Stimulated activated CD8-positive, alpha-beta memory T cell treated with anti-CD3 and anti-CD28 coated beads, Interleukin-7, amount 100 ng/mL, for 1 hour (primary cell): ENCODE measurements at places on chromosomes 3 and 15.

DNA sequence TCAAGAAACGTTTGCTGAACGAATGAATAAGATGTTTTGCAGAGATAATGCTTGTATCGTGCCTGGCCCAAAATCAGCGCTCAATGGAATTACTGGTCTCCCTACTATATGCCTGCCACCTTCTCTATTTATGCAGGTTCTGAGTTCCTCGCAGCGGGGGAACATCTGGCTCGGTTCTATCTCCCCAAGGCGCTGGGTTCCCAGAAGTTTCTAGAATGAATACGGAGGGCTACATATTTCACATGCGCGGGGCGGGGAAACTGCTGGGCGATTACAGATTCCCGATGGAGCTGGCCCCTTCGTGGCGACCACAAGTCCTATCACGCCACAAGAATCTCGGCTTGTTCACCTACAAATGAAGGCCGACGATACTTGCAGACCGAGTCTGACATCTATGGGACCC, 411 bp upstream of the EIF2B5 start:
- DNase-seq = no peak

GRCh38 chr15:101019366-101019896, 100.3 kb downstream of the LRRK1 start:
- DNase-seq = no peak

DNA sequence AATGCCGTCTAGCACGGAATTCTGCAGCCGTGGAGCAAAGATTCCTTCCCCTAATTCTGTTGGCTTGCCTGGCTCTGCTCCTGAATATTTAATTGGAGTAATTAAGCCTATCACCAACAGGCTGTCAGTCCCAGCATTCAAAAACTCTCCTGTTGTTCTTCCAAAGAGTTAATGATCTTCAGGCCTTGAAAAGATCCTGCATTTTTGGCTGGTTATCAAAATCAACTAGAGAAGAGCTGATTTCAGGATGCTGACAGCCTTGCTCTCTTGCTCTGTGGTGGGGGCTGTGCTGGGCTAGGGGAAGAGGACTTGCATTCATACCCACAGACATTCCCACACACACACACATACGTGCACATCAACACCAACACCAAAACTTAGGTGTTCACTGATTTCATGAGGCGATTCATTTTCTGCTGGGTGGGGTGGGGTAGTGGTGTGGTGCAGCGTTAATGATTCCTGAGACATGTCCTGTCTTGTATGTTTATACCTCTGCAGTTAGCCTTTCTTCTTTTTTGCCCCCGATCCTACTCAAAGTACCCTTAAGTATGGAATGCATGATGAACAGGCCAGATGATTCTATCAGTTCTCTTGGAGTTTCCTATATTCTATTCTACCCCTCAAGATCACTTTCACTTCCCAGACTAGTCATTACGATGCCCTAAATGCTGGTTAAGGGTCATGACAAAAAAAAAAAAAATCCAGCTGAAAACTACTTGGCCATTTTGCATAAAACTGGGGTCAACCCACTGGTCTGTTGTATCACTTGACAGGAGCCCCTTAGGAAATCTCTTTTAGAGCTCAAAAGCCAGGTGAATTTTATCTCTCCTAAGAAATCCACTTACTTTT, 42.3 kb downstream of the CPN2 start:
- DNase-seq = no peak

- no peak for DNase-seq
Observed at GRCh38 chr3:177224414-177224813, 27.1 kb upstream of the TBL1XR1 start.

DNA sequence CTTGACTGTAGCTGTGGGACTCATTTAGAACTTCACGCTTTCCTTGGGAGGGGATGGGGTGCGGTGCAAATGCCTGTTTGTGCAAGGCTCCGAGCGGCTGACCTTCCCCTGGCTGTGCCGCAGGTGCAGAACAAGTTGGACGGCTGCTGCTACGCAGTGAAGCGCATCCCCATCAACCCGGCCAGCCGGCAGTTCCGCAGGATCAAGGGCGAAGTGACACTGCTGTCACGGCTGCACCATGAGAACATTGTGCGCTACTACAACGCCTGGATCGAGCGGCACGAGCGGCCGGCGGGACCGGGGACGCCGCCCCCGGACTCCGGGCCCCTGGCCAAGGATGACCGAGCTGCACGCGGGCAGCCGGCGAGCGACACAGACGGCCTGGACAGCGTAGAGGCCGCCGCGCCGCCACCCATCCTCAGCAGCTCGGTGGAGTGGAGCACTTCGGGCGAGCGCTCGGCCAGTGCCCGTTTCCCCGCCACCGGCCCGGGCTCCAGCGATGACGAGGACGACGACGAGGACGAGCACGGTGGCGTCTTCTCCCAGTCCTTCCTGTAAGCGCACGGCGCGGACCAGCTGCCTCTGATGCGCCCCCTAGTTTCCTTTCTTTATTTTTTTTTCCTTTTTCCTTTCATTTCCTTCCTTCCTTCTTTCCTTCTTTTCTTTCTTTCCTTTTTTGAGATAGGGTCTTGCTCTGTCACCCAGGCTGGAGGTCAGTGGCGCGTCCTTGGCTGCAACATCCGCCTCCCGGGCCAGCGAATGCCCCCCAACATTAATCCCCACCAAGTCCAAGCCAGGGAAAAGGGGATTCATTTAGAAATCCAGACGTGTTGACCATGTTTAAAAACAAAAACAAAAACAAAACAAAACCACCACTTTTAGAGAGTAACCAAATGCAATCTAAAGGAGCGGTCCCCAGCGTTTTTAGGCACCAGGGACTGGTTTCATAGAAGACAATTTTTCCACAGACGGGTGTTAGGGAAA, 42.7 kb downstream of the EIF2AK4 start:
- no peak for DNase-seq

GRCh38 chr15:90872486-90873184, 4.2 kb downstream of the FURIN start:
- DNase-seq = no peak

DNA sequence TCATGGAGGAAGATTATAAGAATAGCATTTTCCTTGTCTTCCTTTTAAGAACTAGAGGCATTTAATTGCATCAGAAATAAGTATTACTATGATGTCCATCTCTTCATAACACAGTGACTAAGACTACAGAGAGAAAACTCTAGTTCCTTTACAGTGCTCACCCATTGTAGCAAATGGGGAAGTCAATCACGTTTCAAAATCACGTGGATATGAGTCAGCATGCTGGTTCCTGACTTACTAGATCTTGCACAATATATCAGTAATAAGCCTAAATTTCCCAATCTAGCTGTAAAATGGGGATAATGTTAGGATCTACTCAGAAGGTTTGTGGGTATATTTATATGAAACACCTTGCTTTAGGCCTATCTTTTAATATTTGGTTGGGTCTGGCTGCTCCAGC, 254.8 kb upstream of the EOMES start:
- no peak for DNase-seq
